Cardiac muscle cell (in vitro differentiated cells and primary cell): ENCODE measurements at places on chromosomes 13 and 19. TPM values are rescaled to one million over a fixed set of nuclear protein-coding genes. Genes with fewer than 3 reads are reported as not detected.
A peak's percentile ranks its signal among the peaks of the same experiment; 100 is the strongest.

GRCh38 chr19:9500796-9501195, 2.4 kb upstream of the ZNF560 start:
- no peak for DNase-seq
- no peaks in the 10 kb centered on the region for H3K36me3 ChIP-seq
- no peak overlapping the region for H3K4me3 ChIP-seq
- H3K4me1 ChIP-seq: no peaks in the 10 kb centered on the region
- H3K27ac ChIP-seq: no peak overlapping the region

Gene SYT3
- 1.9 and 4.7 TPM in 2 replicates for total RNA-seq

Gene SYNGR4
- 0.57 TPM in 1 of 2 replicates, not detected in the other for total RNA-seq

Gene IGFL1
- not detected in 2 replicates for total RNA-seq

Gene SLC6A16
- 1.6 and 2.8 TPM in 2 replicates for total RNA-seq

Gene TMEM190
- total RNA-seq: not detected in 2 replicates

- no peak overlapping the region for H3K27ac ChIP-seq
- DNase-seq: peak; percentile 40
- no peaks in the 10 kb centered on the region for H3K27me3 ChIP-seq
- H3K36me3 ChIP-seq: no peaks in the 10 kb centered on the region
Measured at GRCh38 chr19:3443840-3444694, 36.3 kb downstream of the SMIM24 start.

Gene PROZ
- not detected in 2 replicates for total RNA-seq

DNA sequence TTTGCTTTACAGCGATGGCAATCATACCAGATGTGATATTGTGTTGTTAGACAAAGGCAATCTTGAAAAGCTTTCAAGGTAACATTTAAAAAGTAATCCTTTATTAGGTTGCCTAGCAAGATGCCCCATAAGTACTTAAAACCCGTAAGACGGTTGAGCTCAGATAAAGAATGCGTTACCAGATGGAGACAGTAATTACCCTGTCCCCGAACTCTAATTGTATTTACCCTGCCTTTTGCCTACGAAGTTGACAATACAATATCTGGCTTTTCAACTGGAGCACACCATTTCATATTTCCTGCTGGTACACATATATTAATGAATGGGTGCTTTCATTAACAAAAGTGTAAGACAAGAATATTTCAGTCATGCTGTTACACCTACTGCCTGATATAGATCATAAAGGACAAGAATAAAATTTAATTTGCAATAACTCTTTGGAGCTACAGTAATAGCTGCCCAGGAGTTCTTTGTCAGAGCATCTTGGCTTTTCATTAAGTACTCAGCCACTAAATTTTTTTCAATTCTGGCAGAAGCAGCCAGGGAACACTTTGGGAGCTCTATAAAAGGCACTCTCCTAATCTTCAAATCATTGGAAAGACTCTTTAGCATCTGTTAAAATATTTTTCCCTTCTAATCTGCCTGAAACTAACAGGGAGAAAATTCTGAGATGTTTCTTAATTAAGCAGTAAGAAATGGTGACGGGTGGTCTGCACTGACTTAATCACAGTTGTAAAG, 63.8 kb downstream of the DCT start:
- H3K27ac ChIP-seq: no peak overlapping the region
- H3K27me3 ChIP-seq: no peaks in the 10 kb centered on the region
- H3K36me3 ChIP-seq: no peaks in the 10 kb centered on the region
- peaks cover 46% of the 10 kb centered on the region for H3K4me1 ChIP-seq

DNA sequence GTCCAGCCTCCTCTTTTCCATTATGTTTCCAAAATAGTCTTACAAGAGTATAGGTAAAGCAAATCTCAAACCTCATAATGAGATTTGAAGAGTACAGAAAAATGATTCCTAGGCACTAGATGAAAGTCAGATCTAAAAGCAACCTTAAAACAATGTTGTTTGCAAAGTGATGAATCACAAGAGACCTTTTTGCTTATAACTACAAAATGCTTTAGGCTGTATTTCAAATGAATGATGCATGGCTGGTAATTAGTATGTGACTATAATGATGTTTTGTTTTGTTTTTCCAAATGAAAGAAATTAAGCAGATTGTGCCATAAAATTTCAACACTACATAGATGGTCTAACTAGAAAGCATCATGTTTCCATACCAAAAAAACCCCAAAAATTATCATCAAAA, 272.7 kb downstream of the DIAPH3 start:
- DNase-seq: no peak
- no peak overlapping the region for H3K27ac ChIP-seq
- no peak overlapping the region for H3K4me3 ChIP-seq

Gene PSG5
- total RNA-seq: not detected in 2 replicates

Gene DENND1C
- total RNA-seq: 0.18 and 4.9 TPM in 2 replicates

DNA sequence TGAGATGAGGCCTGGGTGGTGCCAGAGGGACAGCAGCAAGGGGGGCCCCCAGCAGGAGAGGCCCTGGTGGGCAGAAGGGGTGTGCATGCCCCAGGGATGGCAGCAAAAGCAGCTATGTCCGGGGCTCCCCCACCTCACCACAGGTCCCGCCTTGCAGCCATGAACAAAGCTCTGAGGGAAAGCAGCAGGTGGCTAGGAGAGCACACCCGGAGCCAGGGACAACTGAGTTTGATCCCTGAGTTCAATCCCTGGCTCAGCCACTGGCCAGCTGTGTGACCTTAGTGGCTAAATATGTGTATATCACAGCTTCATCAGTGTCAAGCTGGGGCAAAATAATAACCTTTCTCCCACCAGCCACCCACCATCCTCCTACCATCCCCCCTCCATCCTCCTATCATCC, 47.7 kb upstream of the KCTD15 start:
- H3K27ac ChIP-seq: no peak overlapping the region
- no peaks in the 10 kb centered on the region for H3K4me1 ChIP-seq

- H3K4me3 ChIP-seq: no peak overlapping the region
- no peak overlapping the region for H3K27ac ChIP-seq
- H3K27me3 ChIP-seq: peaks cover 42% of the 10 kb centered on the region
- DNase-seq: no peak
- no peaks in the 10 kb centered on the region for H3K36me3 ChIP-seq
Measured at GRCh38 chr19:35562336-35562735, 1.1 kb downstream of the ATP4A start.

Gene GDF15
- total RNA-seq: 2.9 and 10.0 TPM in 2 replicates

DNA sequence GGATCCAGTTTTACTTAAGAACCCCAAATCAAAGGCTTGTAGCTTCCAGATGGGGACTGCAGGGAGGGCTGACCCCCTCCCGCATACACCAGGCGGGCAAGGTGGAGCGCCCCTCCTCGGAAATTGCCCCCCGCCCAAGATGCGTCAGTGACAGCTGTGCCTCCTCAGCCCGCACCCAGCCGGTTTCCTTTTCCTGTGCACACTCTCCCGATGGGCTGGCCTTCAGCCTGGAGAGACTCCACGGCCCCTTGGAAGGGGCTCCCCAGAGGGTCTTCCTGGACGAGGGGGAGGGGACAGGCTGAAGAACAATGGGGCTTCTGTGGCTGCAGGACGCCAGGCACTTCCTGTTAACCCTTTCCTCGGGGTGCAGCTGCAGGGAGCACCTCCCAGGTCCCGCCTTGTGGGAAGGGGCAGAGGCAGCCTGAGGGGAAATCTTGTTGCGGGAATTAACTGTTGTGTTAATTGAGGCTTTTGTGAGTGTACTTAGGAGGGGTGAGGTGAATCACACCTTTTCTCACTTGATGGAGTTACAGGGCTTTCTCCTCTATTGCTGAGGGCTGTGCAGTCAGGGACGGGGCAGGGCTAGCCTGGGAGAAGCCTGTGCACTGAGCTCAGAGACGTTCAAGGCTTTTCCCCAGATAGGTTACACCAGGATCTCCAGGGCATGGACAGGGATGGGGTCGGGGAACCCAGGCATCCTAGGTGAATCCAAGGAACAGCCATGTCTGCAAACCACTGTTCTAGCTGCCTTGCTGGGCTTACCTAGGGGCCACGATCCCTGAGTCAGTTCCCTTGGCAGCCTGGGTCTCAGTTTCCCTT, 14.3 kb downstream of the IER2 start:
- H3K4me1 ChIP-seq: peaks cover 21% of the 10 kb centered on the region
- H3K4me3 ChIP-seq: no peak overlapping the region
- no peaks in the 10 kb centered on the region for H3K36me3 ChIP-seq
- DNase-seq: peak; percentile 96
- H3K27me3 ChIP-seq: no peaks in the 10 kb centered on the region

- no peak overlapping the region for H3K27ac ChIP-seq
- no peaks in the 10 kb centered on the region for H3K4me1 ChIP-seq
- no peak for DNase-seq
- H3K27me3 ChIP-seq: no peaks in the 10 kb centered on the region
Measured at GRCh38 chr19:40272261-40272660, 12.9 kb downstream of the AKT2 start.

DNA sequence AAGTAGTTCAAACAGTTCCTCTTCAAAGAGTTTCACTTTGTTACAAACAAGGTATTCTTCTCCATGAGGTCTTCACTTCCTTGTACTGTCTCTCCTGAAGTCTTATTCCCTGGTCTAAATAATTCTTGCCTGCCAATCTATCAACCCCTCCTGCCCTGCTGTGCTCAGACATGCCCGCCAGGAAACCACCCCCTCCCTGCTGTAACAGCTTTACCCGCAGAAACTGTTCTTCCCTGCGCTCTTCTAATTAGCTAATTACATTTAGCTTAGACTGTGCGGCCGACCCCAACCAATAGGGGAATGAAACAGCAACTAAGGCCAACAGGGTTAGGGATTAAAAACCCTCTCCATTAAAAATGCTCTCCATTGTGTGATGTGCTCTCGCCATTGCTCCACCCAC, 46.7 kb downstream of the ZNF846 start:
- no peaks in the 10 kb centered on the region for H3K36me3 ChIP-seq
- DNase-seq: no peak
- H3K4me1 ChIP-seq: peaks cover 4% of the 10 kb centered on the region
- no peaks in the 10 kb centered on the region for H3K27me3 ChIP-seq

- no peak overlapping the region for H3K27ac ChIP-seq
- H3K27me3 ChIP-seq: no peaks in the 10 kb centered on the region
- H3K4me3 ChIP-seq: no peak overlapping the region
- no peaks in the 10 kb centered on the region for H3K36me3 ChIP-seq
- no peaks in the 10 kb centered on the region for H3K4me1 ChIP-seq
Measured at GRCh38 chr13:24202215-24202614, 41.7 kb downstream of the SPATA13 start.

- no peak overlapping the region for H3K27ac ChIP-seq
- no peaks in the 10 kb centered on the region for H3K27me3 ChIP-seq
- H3K4me1 ChIP-seq: peaks cover 16% of the 10 kb centered on the region
- H3K4me3 ChIP-seq: no peak overlapping the region
Measured at GRCh38 chr13:109735436-109735966, 50.9 kb downstream of the IRS2 start.

Gene ADPRHL1
- 112 and 118 TPM in 2 replicates for total RNA-seq

DNA sequence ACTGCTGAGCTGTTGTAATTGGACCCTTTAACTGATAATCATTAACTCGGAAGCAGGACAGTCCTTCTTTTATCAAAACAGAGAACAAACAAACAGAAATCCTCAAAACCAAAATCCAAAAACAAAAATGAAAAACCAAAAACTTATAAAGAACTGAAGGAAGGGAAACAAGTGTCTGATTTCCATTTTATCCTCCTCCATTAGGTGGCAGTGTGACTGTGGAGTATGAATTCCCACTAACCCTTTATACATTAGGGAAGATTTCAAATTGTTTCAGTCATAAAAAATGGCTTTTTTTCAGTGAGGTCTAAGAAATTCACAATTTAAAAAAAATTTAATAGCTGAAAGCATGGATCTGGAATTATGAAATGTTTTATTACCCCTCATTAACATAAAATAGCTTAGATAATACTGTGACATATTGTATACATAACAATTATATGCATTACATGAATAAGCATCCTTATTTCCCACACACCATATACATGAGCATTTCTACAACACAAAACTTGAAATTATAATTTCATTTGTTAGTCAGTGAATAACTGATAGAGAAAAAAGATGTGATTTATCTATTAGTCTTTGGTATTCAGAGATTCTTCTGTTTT, 1074.3 kb upstream of the PCDH9 start:
- DNase-seq: peak; percentile 3
- no peaks in the 10 kb centered on the region for H3K36me3 ChIP-seq
- no peaks in the 10 kb centered on the region for H3K4me1 ChIP-seq
- H3K4me3 ChIP-seq: no peak overlapping the region
- no peak overlapping the region for H3K27ac ChIP-seq

Gene ZNF813
- 1.9 and 3.5 TPM in 2 replicates for total RNA-seq

Gene C13orf42
- total RNA-seq: not detected in 2 replicates

Gene ZNF208
- total RNA-seq: not detected in 2 replicates

GRCh38 chr19:6272913-6273600, 6.7 kb downstream of the MLLT1 start:
- H3K27ac ChIP-seq: peak overlapping the region; percentile 91
- no peak overlapping the region for H3K4me3 ChIP-seq
- no peak for DNase-seq
- H3K27me3 ChIP-seq: no peaks in the 10 kb centered on the region
- peaks cover 100% of the 10 kb centered on the region for H3K4me1 ChIP-seq

DNA sequence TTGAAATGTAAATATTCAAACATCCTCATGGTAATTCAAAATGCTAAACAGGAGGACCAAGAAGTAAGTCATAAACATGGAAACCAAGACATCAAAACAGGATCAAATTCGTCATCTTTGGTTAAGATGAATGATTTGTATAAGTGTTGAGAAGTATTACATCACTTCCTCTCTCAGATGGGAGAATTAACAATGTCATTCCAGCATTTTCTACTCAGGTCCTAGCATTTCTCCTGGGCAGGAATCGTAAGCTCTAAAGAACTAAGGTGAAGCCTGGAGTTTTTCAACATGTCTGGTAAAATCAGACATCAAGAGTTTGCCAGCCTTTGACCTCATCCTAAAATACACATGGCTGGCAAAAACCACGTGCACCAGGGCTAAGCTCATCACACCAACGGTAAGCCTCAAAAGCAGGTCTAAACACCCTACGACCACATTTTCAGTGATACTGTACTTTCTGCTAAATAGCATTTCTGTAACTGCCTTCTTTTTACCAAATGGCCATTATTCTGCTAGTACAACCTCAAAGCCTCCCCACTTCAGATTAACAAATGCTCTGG, 24.8 kb downstream of the RANBP3 start:
- peak overlapping the region; percentile 95 for H3K27ac ChIP-seq
- H3K4me3 ChIP-seq: no peak overlapping the region
- no peaks in the 10 kb centered on the region for H3K27me3 ChIP-seq

Gene POGLUT2
- 15.7 and 18.9 TPM in 2 replicates for total RNA-seq

DNA sequence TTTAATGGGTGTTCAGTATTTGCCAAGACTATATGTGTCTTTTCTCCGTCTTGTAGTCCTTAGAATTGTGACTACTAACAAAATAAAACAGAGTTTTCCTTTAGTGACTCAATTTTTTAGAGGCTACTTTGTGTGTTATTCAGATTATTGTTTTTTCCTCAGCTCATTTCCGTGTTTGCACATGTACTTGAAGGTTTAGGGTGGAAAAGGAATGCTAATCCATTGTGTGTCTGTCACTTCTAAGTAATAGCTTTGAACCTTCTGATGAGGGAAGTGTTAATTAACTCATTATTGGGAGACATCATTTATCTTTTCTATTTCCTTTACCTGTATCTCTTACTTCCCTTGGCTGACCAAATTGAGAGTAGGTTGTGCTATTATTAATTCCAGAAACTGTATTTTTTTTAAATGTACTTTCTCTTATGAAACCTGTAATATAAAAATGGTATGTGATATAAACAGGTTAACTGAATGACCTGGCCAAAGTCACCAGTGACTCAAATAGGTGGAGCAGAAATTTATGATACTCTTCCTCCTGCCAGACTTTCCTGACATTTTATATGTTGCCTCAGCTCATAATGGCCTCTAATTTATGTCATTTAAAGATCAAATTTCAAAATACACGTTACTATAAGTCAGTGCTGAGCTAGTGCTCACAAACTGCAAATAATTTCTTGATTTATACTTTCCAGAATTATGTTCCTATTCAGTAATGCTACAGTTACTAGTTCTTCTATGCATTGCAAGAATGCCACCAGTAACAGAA, 88.8 kb downstream of the LMO7 start:
- H3K27me3 ChIP-seq: no peaks in the 10 kb centered on the region
- peak overlapping the region; percentile 10 for H3K27ac ChIP-seq
- DNase-seq: no peak
